Endothelial cell (in vitro differentiated cells): ENCODE measurements at places on chromosomes 1 and 21.
A peak's percentile ranks its signal among the peaks of the same experiment; 100 is the strongest.

DNA sequence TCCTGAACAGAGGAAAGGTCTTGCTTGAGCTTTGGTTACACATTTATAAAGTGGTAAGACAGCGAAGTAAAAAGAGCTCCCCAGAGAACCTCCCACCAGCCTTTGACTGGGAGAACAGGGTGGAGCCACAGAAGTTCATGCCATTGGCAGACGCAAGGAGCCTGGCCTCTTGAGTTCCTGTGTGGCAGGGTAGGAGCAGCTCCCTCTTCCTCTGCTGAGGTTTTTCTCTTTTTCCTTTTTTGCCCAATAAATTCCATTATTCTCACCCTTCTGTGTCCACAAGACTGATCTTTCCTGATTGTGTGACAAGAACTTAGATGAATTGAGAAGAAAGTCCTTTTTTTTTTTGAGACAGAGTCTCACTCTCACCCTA lies 4.3 kb downstream of the THEM4 start:
- DNase-seq: no peak

DNA sequence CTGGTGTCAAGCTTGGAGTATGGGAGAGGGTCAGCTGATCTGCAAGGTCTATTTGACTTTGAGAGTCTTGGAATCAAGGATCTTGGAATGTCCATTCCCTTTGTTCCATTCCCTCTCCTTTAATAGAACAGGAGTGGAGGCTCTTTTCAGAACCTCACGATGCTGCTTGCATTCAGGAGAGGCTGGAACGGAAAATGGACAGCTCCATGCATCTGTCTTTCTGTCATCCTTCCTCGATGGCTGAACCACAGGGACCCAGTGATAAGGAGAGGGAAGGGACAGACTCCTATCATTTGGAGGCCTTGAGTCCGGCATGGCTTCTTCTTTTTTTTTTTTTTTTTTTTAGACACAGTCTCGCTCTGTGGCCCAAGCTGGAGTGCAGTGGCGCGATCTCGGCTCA lies 14.9 kb upstream of the LIN28A start:
- no peak for DNase-seq

DNA sequence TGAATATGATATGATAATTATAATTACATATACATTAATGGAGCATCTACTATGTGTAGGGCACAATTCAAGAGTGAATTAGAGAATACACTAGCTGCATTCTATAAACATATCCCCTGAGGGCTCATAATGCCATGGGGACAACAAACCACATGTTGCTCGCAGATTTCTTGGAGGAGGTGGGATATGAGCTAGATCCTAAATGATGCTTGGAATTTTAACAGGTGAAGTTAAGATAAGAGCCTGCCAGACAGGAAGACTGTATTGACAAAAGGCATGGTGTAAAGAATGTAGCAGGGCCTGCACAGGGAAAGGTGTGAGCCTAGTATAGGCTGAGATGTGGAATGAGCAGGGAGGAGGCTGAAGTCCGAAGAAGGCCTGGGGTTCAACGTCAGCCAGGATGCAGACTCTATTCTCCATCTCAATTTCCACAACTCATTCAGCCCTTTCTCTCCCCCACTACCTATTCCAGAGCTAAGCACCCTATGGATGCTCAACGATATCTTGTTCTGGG lies 120.2 kb downstream of the ELAVL4 start:
- DNase-seq: no peak

- DNase-seq: no peak
These were observed 3.1 kb upstream of the DSCAM start for GRCh38 chr21:40850071-40850470.

DNA sequence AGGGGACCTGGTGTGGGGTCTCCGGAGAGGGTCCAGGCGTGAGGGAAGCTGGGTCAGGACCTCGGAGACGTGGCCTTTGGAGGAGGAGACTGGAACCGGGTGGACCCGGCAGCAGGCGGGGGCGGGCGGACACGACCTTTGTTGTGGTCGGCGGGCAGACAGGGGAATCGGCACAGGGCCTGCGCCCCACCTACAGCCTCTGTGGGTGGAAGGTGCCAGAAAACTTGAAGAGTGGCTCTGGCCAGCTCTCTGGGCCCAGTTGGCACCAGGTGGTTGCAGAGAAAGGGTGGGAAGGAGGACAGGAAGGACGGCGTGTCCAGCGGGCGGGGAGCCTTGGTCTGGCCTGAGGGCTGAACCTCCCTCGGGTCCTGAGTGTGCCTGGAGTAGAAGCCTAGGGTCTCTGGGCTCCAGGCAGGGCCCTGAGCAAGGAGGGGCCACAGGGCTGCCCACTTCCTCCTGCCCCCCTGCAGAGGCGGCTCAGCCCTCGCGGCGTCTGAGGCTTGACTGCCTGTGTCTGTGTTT lies 7.7 kb upstream of the TTLL10 start:
- no peak for DNase-seq

DNA sequence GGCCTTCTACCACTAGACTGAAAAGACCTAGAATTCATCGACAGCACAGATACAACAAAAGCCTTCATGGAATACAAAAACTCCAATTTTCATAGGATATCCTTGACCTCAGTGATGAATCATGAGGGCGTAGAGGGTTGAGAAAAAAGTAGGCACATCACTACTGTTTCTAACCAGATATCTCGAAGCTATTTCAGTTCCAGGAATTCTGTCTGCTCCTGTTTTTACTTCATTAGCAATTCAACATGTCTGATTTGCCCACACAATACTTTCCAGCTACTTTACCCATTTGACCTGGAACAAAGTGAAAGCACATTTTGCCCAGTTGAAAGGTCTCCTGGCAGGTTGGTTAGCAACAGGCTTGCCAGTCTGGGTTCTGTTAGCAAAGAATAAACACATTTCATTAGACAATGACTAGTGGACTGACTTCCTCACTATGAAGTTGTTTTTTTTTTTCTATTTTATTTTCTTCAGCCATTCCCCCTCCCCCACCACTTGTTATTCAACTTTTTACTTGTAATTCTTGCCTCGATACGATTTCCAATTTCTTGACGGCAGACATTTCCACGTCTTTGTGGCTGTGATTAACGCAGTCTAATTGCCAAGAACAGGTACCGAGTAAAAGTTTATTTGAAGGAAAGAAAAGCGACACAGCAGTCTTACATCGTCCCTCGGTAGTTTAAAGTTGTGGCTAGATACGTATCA lies 4.0 kb upstream of the ZBTB18 start:
- DNase-seq: no peak

DNA sequence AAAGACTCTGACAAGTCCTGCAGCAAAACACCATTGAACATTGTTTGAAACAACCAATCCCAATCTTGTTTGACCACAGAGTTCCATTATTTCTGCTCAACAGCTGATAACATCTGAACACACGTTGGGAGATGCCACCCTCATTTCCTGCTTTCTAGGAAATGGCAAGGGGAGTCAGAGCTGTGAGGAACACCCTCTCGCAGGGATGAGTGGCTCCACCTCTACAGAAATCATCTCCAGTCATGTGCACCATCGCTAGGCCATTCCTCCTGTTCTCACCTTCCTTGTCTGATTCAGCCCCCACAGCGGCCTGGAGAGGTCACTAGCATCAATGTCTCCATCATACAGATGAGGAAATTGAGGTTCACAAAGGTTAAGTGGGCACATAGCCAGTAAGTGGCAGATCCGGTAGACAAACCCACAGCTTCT lies 22.4 kb upstream of the RUNX3 start:
- no peak for DNase-seq

- no peak for DNase-seq
These were observed 761.9 kb upstream of the CXADR start for GRCh38 chr21:16750926-16751325.

DNA sequence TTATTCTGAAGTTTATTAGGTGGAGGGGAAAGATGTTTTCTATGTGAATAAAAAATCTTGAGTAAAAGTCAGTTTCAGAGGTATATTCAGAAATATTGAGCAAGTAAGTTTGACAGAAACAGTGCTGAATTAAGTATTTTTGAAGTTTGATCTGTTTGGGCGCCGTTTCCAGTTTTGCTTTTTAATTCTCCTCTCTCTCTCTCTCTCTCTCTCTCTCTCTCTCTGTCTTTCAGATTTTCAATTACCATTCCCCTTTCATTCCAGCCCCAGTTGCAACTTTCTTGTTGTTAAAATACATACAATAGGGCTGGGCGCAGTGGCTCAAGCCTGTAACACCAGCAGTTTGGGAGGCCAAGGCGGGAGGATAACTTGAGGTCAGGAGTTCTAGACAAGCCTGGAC lies 24.0 kb downstream of the ADGRL2 start:
- DNase-seq: no peak

DNA sequence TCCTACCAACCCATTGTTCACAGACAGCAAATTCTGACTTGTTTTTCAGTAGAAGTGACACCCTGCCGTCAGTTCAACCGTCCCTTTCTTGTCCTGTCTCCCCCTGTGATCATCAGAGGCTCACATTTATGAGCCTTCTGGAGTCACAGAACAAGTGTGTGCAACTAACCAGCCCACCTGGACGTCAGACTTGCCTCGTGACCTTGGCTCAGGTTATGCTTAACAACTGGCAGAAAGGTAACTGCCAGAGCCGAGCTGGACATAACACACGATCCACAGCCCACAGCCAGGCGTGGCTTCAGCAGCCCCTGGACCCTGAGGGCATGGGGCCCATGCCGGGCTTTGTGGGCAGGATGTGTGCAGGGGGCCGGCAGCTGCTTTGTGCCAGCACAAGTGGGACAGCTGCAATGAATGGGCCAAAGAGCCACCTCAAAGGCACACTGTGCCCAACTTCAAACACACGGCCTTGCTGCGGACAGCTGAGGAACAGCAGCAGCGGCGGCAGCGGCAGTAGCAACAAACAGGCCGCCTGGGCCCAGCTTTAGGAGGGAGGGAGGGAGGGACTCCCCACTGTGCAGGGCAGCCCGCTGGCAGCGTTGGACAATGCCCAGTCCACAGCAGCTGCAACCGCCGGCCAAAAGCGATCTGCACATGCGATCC lies 103.9 kb downstream of the ZBTB18 start:
- no peak for DNase-seq

GRCh38 chr1:228734881-228735801 lies at the start of gene RHOU:
RHOU (plus strand) TSS chr1:228735479; CDS start chr1:228735743, 264 bp downstream.
- peak; percentile 86 for DNase-seq

DNA sequence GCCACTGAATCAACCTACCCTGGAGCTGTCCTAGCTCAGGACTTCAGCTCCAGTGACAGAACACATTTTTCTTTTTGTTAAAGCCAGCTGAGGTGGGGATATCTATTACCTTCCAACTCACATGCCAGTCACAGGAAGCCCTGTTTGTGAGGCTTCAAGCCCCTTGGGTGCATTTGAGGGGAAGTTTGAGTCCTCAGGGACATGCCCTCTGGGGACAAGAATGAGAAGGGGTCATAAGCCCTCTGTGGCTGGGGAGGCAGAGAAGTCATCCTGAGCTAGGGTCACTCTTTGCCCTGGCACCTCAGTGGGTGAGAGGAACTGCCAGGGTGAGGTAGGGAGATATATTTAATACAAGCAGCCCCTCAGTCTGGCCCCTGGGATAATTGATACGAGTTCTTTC lies 33.5 kb upstream of the CLDN14 start:
- DNase-seq: no peak
